ENCODE measurements at places on chromosomes 1 and 21.

DNA sequence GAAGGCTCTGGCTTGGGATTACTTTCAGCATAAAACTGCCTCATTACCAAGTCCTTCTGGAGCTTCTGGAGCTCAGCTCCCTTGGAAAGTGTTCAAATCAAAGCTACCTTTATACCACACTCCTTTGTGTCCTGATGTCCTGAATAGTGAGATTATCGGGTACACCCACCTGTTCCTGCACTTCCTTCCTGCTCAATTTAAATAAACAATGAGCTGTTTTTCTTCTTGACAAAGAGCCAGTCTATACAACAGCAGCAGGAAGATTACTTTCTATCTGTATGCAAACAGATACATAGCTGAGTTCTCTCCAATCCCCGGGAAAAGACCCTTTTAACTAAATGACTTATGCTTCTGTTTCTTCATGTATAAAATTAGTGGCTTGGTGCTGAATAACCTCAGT lies 258.0 kb upstream of the FMN2 start:
- no peak for DNase-seq

- no peak for DNase-seq
These were observed 509.7 kb downstream of the AJAP1 start for GRCh38 chr1:5164158-5164557.

GRCh38 chr21:44024887-44025353 lies 12.8 kb downstream of the TRAPPC10 start:
- DNase-seq: no peak

- DNase-seq: no peak
These were observed 33.9 kb downstream of the TMEM63A start for GRCh38 chr1:225848030-225848955.

GRCh38 chr1:52667290-52667689 lies 30.9 kb downstream of the COA7 start:
- no peak for DNase-seq

GRCh38 chr1:8448911-8449661 lies 131.2 kb downstream of the SLC45A1 start:
- DNase-seq: no peak

GRCh38 chr1:195604287-195604686 lies 1004.0 kb downstream of the KCNT2 start:
- no peak for DNase-seq

Measured in cortex of kidney (tissue), 1 donor.